ENCODE measurements at places on chromosomes 5 and 9.

- peak; percentile 94 for DNase-seq
Observed at GRCh38 chr5:160175438-160176218, 53.7 kb upstream of the FABP6 start.

DNA sequence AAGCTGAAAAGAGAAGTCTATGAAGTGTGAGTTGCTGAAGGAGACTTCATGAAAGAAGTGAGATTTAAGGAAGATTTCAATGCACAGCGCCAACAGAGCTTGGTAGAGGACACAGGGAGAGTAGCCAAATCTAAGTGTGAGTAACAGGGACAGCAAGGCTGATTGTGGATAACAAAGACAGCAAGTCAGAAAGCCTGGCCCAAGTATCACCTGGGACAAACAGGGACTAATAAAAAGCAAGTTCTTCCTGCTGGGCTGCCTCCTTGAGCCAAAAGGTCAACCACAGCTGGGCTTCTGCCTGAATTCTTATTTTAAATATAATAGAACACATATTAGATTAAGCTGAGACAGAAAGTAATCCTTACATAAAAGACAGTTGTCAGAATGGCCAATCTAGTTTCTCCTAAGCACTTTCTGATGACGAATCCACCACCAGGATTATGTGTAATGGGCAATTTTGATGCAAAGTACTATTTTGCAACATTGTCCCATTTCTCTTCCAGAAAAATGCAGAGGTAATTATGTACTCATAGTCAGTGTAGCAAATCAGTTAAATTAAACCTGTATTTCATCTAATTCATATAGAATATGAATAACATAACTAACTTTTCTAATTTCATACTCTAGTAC lies 73.8 kb downstream of the MAPKAP1 start:
- no peak for DNase-seq

DNA sequence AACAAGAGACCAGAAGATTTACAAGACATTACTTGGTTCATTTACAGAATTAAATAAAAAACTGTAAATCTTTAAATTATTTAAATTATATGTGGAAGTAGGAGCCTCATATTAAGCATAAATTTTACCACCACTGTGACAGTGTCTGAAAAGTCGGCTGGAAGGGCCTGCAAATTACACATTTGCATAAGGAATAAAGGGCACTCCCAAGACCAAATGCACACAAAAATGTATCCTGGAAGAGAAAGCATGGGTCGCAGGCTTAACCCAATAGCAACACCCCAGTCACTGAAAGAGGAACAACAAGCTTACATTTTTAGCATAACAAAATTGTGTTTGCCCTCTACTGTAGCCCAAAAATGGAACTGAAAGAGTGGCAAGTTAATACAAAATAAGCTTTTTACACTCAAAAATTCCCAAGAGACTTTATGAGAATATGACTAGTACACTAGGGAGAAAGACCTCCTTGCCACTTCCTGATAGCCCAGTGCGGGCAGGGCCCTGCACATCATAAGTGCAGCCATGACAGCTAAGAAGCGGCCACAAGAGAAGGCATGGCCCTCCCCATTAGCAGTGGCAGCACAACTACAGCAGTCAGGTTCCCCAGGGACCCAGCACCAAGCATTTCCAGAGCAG lies 482.0 kb downstream of the DTWD2 start:
- no peak for DNase-seq

DNA sequence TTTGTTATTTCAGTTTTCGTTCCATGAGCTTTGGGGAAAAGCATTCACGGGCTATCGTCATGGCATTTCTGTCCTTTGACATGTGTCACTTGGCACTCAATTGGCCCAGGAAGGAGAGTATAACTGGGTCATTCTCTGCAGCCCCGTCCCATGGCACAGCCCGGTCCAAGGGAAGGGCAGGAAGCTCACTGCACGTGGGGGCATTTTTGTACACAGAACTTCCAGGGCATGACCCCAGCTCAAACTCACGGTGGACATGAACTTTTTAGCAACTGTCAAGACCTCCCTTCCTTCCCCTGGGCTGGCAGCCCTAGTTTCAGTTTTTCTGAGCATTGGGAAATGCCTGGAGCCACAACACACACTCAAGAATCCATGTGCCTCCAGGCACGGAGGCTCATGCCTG lies 161.6 kb upstream of the PANK3 start:
- no peak for DNase-seq

DNA sequence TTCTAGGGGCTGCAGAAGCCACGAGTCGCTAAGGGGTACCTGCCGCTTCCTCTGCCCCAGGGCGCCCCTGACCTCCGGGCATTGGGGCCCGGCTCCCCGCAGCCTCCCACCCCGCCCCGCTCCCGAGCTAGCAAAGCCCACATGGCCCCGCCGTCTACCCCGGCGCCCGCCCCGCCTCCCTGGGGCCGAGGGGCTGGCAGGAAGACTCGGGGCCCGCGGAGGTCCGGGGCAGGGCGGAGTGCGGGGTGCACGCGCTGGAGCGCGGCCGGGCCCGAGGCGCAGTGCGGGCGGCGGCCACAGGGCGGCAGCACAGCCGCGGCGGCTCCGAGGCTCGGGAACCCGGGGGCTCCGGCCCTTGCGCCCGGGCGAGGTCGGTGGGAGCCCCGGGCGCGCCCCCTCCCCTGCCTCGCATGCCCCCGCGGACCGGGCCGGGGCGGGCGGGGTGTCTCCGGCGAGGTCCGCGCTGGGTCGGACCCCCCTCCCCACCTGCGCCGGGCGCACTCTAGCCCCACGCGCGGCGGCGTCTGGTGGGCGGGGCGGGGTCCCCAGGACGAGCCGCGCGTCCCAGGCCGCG lies 6.7 kb downstream of the NRARP start:
- no peak for DNase-seq

DNA sequence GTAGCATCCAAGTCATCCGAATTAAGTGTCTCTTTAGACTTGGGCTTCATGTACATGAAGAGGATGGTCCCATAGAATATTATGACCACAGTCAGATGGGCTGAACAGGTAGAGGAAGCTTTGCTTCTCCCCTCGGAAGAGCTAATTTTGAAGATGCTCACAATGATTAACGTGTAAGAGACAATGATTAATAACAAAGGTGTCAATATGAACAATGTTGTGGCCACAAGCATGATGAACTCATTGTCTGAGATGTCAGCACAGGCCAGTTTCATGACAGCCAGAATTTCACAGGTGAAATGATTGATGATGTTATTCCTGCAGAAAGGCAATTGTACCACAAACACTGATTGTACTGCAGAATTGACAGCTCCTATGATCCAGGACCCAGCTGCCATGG lies 626 bp downstream of the OR13C2 start:
- no peak for DNase-seq

- DNase-seq, result no peak
Observed at GRCh38 chr9:18390393-18390792, 83.6 kb upstream of the ADAMTSL1 start.

- DNase-seq, result no peak
Observed at GRCh38 chr5:141952020-141952419, 6.0 kb downstream of the PCDH12 start.

DNA sequence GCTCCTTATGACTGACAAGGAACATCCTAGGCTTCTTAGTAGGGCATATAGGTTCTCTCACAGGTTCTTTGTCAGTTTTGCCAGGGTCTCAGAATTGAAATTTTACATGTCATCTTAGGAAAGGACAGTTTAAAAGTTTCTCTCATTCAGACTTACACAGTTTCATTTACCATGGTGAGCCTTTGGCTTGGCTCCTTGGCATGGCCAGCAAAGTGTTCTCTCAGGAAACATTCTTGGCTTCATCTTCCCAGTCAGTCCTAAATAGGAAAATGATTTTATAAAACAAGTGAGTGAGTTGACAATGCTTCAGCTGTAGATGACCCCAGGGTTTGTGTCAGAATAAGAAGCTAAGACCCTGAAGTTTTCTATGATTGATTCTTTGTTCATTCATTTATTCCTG lies 191.6 kb downstream of the PCSK5 start:
- peak; percentile 20 for DNase-seq

DNA sequence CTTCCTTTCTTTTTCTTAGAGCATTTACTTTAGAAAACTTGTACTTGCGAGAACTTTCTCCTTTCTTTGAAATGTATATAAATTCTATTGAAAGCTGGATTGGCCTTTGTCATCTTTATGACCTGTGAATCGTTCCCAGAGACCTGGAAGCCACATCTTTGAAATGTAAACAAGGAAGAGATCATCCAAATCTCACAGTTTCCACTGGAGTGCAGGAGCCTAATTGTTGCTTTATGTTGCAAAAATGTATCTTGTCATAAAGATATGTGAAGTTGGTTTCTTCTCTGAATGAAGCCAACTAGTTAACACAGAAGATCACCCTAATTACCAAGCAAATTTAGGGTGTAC lies 1101.8 kb downstream of the TAF11L14 start:
- no peak for DNase-seq

- no peak for DNase-seq
Observed at GRCh38 chr9:92669527-92669889, 423 bp downstream of the IPPK start.

- DNase-seq, result no peak
Observed at GRCh38 chr5:168177831-168178450, 113.5 kb upstream of the WWC1 start.

- DNase-seq, result peak; percentile 33
Observed at GRCh38 chr9:127783111-127784008, 2.5 kb upstream of the CDK9 start.

DNA sequence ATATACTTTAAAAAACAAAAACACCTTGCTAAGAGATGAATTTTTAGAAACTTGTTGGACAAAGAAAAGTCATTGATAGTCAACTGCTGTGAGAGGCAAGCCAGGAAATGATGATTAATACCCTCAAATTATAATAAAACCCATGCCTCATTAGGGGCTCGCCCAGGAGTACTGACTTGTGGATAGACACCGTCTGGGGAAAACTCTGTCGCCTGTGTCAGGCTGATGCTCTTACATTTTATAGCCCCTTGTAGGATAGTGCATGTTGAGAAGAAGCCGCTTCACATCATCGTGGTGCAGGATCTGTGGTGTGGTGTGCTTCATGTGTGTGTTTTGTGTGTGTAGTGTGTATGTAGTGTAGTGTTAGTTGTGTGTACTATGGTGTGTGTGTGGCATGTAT lies 39.1 kb downstream of the SYK start:
- no peak for DNase-seq

- DNase-seq, result peak; percentile 44
Observed at GRCh38 chr5:147685993-147686392, 96.5 kb downstream of the JAKMIP2 start.

GRCh38 chr5:118220556-118221195 lies 767.7 kb downstream of the DTWD2 start:
- no peak for DNase-seq

DNA sequence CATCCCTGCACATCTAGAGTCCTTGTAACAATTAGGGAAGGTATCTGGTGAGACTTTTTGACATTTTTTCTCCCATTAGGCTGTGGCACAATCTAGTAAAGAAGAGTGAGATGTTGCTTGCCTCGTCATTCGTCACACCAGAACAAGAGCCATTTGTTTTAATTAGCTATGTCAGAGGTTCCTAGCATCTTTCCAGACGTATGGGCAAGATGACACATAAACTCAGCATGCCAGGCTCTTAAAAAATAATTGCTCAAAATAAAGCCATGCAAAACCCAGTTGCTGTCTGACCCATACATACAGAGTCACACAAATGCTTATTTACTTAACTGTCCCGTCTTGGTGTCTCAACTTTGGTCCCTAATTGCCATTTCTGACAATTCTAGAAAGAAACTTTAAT lies 125.9 kb downstream of the TRPM3 start:
- DNase-seq, result no peak

GRCh38 chr9:93114169-93114983 lies 18.4 kb downstream of the CARD19 start:
- DNase-seq, result no peak

DNA sequence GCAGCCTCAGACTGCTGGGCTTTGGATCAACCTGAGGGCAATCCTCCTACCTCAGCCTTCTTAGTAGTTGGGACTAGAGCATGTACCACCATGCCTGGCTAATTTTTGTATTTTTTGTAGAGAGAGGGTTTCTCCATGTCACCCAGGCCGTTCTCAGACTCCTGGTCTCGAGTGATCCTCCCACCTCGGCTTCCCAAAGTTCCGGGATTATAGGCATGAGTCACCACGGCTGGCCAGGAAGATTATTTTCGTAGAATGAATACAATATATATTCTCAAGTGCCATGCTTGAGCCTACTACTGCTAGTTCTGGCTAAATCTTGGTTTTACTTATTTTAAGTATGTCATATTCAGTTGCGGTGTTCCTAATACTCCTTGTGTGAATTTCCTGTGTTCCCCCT lies 88.2 kb upstream of the CLINT1 start:
- DNase-seq, result no peak

DNA sequence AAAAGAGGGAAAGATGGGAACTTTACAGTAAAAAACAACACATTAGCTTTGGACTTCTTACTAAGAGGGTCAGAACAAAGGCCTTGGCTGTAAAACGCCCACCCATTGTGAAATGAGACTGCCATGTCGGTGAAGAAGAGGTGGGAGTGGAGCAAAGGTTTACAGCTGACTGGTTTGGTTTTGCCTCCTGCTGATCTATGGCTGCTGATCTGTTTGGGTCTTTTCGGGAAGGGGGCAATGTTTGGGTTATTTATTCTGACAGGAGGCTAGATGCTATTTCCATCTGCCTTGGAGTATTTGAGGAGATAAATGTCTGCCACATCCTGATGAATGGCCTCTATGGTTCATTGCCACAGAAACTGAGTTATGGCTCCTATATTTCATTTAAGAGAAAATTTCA lies 408.7 kb downstream of the TLE4 start:
- no peak for DNase-seq

GRCh38 chr9:1538301-1538700 lies 476.8 kb upstream of the SMARCA2 start:
- no peak for DNase-seq

GRCh38 chr5:106290841-106291240 lies 1379.9 kb downstream of the EFNA5 start:
- no peak for DNase-seq

DNA sequence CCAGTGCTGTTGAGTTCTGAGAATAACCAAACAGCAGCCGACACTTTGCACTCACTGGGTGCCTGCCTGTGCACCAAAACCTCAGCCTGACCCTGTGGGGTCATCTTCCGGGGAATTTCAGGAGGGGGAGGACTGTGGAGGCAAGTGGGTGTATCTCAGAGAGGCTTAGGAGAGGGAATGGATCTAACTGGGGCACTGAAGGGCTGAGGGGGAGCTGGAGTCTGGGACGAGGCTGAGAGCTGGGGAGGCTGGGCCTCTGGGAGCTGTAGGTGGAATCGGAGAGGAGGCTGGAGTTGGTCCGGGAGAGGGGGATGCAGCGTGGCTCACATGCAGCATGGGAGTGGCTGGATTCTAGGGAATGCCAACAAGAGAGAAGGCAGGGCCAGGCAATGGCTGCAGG lies 14.9 kb upstream of the ASS1 start:
- no peak for DNase-seq
